ENCODE measurements at places on chromosomes 5 and 9.

- DNase-seq, result no peak
Observed at GRCh38 chr5:14665101-14665822, 744 bp downstream of the OTULIN start.

DNA sequence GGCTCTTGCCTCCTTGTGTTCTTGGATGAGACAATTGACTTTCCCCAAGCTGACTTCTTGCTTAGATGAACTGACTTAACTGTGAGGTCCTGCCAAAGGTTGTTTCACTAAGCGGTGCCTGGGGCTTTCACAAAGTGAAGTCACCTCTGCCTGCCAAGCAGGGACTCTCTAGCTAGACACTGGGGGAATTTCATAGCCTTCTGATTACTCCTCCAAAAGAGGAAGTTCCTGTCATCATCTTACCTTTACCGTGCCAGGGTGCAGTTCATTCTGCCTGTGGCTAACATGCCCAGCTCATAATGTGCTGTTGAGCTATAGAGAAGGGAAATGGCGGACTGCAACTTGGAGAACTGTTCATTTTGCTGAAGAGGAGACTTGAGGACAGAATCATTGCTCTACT is 472.0 kb upstream of the WWC1 start:
- no peak for DNase-seq

DNA sequence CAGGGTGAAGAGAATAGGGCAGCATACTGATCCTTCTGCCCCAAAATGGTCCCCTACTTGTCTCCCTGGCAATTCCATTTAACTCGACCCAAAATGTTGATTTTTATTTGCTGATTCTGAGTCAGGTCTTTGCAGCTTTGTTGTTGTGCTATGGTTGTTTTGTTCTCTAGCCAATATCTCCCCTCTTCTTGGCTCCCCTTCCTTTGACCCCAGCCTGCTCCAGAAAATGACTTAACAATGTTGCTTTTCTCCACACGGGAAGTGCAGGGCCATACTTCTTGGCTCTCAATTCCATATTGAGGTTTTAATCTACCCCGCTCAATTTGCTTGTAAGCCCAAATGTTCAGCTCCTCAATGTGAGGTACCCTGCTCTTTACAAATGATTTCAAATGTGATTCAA is 330.0 kb downstream of the RASEF start:
- DNase-seq, result no peak

GRCh38 chr5:161539016-161539415 is 7.5 kb downstream of the GABRB2 start:
- no peak for DNase-seq

DNA sequence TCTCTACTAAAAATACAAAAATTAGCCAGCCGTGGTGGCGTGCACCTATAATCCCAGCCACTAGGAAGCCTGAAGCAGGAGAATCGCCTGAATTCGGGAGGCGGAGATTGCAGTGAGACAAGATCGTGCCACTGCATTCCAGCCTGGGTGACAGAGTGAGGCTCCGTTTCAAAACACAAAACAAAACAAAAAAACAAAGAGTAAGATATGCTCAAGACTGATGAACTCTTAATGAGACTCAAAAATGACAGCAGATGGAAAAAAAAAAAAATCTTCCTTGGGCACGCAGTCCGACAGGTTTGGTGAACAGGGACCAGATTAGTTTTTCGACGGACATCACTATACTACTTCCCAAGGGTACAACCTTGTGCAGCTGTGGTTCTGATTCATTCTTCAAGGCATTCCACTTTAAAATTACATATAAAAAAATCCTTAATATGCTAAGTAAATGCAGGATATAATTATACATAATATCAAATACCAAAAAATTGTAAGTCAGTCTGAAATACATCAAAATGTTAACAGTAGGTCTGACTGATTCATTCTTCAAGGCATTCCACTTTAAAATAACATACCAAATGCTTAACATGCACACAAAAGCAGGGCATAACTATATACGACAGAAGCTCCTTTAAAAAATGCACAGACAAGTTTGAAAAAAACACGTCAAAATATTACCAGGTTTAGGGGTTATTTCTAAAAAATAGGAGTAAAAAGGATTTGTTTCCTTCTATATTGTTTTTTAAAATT is 12.3 kb downstream of the PSIP1 start:
- DNase-seq, result no peak

DNA sequence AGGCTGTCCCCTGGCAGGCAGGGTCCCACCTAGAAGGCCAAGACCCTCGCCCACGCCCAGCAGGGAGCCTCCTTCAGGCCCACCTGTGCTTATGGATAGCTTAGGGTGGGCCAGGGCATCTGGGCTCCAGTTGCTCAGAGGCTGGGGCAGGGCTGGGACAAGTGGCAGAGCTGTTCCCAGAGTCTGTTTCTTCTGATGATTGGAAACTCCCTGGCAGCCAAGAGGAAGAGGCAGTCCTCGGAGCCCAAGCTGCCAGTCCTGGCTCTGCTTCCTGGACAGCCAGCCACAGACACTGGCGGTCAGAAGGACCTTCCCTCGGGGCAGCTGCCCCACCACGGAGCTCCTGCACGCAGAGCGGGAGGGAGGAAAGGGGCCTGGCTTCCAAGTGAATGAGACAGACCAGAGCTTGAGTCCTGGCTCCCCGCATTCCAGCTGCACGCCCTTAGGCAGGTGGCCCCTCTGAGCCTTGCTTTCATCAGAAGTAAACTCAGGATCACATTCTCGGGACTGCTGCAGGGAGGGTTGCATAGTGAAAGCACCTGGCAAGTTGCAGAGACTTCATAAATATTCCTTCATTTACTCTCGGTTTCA is 37.9 kb upstream of the GABRP start:
- DNase-seq, result no peak

- no peak for DNase-seq
Observed at GRCh38 chr5:174364676-174365075, 319.2 kb downstream of the NSG2 start.

DNA sequence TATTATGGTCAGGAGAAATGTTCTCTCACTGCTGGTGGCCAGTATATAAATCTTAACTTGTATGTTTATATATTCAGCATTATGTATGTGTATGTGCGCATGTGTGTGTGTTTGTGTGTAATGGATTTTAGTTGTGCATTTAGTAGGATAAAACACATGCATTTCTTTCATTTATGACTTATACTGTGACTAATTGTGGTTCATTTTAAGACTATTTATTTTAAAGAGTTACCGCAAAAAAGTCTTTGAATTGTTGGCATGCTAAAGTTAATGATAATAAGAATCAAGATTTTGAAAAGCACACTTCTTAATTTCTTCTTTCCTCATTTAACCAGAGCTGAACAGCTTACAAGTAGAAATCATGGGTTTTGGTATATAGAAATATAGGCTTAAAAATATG is 60.9 kb downstream of the RAI14 start:
- no peak for DNase-seq

- DNase-seq, result no peak
Observed at GRCh38 chr5:55037046-55037771, 13.2 kb downstream of the GZMK start.

DNA sequence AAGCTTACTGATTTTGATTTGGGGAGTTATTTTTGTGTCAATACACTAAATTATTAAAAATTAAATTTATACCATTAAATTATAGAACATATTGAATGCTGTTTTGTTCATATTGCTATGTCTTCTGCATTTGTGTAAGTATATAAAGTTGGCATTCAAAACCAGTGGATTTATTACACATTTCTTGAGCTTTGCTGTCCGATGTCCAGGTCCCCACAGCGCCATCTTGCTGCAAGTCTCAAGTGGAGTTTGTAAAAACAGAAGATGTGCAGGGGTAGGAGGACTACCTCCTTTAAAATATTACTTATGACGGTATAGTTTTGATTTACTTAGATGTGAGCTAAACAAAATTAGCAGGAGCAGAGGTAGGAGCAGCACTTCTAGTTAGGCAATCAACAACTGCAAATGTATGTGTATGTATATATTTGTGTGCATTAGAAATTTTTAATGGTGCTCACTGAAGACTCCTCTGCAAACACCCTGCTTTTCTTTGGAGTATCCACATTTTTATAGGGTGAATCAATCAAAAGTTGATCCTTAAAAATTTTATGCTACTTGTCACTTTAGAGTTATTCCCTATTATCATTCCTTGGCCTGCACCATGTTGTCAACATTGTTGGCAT is 37.4 kb downstream of the CPEB4 start:
- DNase-seq, result no peak

DNA sequence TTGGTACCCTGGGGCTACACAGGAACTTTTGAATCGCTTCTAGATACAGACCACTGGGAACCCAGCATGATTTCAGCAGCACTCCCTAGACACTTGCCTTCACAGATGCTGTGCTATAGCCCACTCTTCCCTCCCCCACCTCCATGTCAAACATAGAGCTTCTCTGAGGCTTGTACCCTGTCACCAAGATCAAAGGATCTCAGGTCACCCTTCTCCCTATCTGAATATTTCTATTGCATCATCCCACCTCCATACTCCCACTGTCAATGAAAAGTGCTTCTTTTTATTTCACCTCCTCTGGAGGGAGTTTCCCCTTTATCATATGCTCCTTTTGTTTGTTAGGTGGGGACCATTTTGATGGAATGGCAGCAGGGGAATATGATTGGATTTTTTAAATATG is 29.2 kb upstream of the PHF24 start:
- no peak for DNase-seq

- DNase-seq, result no peak
Observed at GRCh38 chr5:170302653-170303501, 5.3 kb upstream of the LCP2 start.

- DNase-seq, result no peak
Observed at GRCh38 chr9:107176436-107177151, 106.5 kb upstream of the RAD23B start.

GRCh38 chr9:134606951-134607731 is 34.5 kb upstream of the COL5A1 start:
- DNase-seq, result no peak

- no peak for DNase-seq
Observed at GRCh38 chr5:123217173-123217572, 128.1 kb downstream of the PRDM6 start.

- DNase-seq, result no peak
Observed at GRCh38 chr5:178225174-178225573, 7.4 kb downstream of the PHYKPL start.

- no peak for DNase-seq
Observed at GRCh38 chr9:125968714-125969374, 221.7 kb downstream of the PBX3 start.

DNA sequence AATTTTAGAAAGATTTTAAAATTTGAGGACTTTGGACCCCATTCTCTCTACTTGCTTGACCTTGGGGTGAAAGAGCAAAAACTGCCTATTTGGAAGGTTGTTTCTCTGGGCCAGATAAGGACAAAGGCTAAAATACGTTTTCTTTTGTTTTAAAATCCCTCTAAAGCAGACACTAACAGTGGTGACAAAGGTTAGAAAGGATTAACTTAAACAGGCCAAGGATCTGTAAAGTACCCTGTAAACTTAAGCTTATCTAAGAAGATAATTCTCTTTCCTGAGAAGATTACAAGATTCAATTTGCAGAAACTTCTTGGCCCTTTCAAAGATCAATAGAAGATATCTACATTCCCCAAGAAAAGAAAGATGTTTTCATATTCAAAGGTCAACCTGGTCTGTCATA is 12.1 kb downstream of the TRPM6 start:
- DNase-seq, result no peak

Measured in SHP77 treated with DMSO at 0.1 percent for 48 hours (cell line).